ENCODE measurements at places on chromosomes 1 and 21.

DNA sequence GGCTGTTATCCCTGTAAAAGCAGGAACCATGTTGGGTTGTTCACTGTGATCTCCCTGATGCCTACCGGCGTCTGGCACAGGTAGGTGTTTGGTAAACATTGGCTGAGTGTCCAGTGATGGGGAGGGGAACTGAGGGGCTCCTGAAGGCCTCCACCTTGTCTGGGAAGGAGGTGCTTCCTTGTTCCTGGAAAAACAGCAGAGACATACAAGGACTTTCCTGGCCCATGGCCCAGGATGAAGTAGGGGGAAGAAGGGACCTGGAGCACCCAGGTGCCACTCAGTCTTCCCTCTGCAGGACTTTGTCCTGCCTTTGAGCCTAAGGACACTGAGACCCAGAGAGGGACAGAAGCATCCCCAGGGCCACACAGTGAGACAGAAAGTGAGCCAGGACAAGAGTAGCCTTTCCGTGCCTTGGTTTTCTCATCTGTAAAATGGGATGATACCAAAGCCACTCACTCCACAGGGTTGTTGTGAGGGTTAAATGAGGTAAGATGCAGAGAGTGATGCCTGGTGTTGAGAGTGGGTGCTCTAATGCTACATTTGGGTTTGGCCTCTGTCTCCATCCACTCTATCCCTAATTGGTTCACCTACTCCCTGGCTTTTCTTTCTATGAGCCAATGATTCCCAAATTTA is 6.1 kb upstream of the HEYL start:
- DNase-seq: no peak

GRCh38 chr1:227299688-227300087 is 18.6 kb downstream of the CDC42BPA start:
- no peak for DNase-seq

- DNase-seq: no peak
Measured at GRCh38 chr1:109025694-109026093, 16.2 kb downstream of the WDR47 start.

DNA sequence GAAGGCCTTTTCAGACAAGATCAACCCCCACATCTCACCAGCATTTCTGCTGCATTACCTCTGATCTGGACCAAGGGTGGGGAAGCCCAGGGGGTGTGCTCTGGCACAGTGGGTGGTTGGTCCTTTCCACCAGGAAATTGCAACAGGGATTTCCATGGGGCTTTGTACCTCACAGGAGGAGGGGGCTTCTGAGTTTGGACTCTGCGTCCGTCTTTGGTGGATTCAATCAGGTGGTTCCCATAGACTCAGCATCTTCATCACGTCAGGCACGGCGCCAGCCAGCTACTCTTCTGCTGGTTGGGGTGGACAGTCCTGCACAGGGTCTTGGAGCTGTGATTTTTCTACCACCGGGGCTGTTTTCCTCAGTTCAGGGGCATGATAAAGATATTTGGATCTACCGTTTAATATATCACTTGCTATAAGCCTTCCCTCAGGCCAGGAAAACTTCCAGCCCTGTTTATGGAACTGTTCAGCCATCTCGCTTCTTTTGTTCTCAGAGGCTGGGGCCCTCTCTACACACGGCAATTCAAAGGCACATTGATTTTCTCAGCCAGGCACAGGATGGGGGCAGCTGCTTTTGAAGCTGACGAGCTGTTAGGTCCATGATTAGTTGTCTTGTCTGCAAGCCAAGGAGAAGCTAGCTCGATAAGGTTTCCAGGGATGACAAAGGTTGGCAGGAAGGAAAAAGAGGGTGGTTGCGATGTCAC is 467.3 kb downstream of the CAMTA1 start:
- peak; percentile 61 for DNase-seq

DNA sequence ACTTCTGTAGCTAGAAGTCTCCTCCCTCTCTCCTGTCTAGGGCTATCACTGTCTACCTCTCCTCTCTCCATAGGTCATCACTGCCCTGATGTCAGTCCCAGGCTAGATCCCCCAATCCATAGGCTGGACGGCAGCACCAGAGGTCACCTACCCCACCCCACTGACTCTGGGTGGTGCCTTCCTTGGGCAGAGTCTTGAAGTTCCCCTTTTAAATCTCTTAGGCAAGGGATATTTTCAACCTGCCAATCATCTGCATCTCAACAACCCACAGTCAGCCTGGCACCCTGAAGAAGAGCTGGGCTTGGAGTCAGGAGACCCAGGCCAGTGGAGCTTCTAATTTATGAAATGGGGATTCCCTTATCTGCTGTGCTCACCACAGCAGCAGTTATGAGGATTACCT is 13.2 kb downstream of the MYBPH start:
- DNase-seq: no peak

DNA sequence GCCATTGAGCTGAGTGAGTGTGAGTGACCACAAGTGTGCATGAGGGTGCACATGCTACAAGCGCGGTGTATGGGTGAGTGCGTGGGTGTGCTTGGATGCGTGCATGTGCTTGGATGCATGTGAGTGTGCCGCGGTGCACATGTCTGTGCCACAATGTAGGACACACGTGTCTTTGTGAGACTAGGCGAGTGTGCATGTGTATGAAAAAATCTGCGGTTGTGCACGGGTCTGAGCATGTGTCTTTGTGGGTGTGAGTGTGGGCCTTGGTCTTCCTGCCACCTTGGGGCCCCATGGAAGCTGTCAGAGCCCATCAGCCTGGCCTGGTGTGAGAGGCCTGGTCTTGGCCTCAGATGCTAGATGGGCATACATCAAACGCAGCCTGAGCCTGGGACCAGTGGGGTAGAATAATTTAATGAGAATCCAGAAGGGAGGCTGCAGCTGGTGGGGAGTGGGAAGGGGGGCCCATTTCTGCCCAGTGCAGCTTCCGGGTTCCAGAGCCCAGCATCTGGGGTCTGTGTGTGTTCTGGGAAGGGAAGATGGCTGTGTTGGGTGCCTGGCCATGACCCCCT is 103.9 kb upstream of the SLC2A1 start:
- DNase-seq: no peak

DNA sequence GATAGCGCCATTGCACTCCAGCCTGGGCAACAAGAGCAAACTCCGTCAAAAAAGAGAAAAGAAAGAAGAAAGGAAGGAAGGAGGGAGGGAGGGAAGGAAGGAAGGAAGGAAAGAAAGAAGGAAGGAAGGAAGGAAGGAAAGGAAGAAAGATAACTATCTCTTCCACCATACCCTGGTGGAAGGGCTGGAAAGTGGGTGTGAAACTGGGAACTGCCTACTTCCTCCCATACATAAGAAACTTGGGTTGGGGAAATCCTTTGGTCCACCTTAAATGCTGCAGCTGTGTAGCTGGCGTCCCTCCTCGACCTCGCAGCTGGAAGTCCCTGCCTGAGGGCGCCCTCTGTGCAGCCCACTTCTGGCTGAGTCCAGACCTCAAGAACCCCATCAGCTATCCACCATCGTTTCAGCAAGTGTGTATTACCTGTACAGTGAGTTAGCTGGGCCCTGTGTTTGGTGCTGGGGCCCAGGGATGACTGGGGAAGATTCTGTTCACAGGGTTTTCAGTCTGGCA is 4.6 kb upstream of the FAM167B start:
- DNase-seq: no peak

- no peak for DNase-seq
Measured at GRCh38 chr1:155326020-155326526, 5.4 kb downstream of the RUSC1 start.

- DNase-seq: no peak
Measured at GRCh38 chr21:38402291-38402690, 96.0 kb downstream of the ERG start.

- no peak for DNase-seq
Measured at GRCh38 chr1:93814795-93815340, 64.1 kb downstream of the DNTTIP2 start.

GRCh38 chr1:116345843-116346242 is 27.2 kb upstream of the ATP1A1 start:
- no peak for DNase-seq

- no peak for DNase-seq
Measured at GRCh38 chr1:202697038-202697437, 13.2 kb downstream of the SYT2 start.

GRCh38 chr1:18232052-18232451 is 124.5 kb downstream of the IGSF21 start:
- DNase-seq: no peak

- no peak for DNase-seq
Measured at GRCh38 chr1:154548028-154548427, 10.4 kb downstream of the UBE2Q1 start.

DNA sequence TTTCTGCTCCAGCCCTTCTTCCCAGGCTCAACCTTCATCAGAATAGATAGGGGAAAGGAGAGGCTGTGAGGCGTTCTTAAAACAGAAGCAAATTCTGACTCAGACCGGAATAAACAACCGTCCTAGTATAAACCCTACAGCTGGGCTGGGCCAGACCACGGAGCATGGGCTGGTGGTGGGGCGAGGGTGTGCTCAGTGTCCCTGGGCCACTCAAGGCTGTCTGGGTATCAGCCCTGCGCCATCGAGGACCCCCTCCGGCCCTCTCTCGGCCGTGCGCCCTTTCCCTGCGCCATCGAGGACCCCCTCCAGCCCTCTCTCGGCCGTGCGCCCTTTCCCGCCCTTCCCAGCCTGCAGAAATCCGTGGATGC is 36.0 kb downstream of the CAPN2 start:
- DNase-seq: no peak

DNA sequence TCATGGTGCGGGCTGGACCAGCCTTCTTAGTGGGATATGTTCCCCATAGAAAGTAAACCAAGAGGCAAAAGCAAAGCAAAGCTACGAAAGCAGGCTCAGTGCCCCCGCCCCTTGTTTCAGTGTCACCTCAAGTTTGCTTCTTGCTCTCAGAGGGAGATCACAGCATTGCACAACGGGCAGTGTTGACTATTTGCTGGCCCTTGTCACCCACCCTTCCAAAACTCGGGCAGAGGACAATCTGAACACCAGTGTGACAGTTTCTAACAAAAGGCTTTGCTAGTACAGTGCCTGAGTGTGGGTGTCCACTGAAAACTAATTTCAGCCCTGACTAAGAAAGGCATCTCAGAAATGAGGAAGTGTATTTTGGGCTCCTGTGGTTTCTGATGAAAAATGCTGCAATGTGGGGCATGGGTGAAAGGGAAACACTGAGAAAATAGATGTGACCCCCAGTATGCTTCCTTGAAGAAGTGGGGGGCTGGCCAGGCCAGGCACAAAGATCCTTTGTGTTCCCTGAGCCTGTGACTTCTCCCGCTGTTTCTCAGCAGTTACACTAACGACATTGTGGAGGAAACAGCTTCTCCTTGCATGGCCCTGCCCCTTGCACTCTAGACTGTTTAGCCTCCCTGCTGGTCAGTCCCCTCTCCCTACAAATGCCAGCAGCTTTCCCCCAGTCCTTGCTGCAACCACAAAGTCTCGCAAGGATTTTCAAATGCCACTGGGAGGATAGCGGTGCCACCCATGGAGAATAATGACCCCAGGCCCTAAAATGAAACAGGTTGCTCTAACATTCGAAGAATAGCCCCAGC is 33.3 kb upstream of the KCNE1 start:
- DNase-seq: no peak

GRCh38 chr1:117017648-117018047 is 16.1 kb downstream of the CD101 start:
- DNase-seq: no peak

GRCh38 chr1:192852001-192852947 is 43.4 kb downstream of the RGS2 start:
- DNase-seq: no peak

DNA sequence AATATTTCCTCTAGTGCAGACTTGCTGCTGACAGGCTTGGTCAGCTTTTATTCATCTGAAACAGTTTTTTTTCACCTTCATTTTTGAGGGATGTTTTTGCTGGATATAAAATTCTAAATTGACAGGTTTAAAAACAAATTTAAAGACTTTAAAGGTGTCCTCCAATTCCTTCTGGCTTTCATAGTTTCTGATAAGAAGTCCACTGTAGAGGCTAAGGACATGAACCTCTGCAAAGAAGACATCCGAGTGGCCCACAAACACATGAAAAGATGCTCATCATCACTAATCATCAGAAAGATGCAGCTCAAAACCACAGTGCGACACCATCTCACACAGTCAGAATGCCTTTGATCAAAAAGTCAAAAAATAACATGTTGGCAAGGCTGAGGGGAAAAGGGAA is 42.0 kb upstream of the DYRK1A start:
- DNase-seq: no peak

GRCh38 chr1:32894019-32894600 is 7.1 kb downstream of the TMEM54 start:
- DNase-seq: no peak

GRCh38 chr1:193705554-193705981 is 519.2 kb upstream of the B3GALT2 start:
- no peak for DNase-seq

DNA sequence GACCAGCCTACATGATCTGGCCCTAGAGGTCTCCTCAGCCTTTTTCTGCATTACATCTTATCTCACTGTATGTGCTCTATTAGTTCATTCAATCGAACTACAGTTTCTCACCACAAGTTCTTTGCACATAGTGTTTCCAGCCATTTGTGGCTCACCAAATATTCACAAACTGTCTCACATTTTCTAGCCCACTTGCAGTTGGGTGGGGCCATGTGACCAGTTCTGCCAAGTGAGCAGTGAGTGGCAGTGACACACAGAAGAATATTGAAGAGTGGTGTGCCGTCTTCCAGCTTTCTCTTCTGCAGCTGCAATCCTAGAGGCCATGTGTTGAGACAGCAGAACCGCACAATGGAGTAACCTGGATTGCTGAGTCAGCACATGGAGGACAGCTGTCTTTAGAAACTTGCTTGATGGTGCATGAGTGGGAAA is 103.2 kb upstream of the ZNF644 start:
- DNase-seq: no peak

GRCh38 chr1:168110896-168111545 is 25.7 kb downstream of the GPR161 start:
- no peak for DNase-seq

- no peak for DNase-seq
Measured at GRCh38 chr1:208288495-208288894, 44.3 kb upstream of the PLXNA2 start.

DNA sequence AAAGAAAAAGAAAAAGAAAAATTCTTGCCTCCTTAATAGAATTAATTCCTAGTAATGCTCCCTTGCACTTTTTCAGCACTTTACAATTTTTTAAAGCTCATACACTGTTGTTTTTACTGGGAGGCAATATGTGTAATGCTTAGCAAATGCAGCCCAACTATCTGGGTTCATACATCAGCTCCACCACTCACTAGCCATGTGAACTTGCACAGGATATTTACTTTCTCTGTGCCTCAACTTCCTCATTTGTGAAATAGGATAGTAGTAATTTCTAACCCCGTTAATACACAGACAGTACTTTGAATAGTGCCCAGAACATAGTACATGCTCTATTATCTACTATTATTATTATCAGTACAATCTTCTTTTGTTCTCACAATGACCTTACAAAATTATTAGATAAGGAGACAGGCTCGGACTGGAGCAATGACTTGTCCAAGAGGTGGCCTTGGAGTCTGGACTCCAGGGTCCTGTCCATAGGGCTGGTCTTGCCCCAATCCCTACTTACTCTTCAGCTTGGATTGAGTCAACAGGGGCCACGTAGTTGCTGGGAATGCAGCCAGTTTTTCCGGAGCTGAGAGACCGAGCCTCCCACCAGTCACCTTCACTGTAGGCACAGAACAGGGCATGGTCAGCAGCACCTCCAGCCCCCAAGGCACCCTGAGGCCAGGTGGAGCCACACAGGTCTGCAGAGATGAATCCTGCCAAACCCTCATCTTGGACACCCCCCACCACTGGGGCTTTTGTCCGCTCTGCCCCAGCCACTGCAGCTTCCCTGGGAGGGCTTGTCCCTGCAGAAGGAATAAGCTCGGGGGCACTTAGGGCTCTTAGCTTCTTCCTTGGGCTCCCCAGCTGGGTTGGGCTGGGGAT is 13.7 kb downstream of the FGR start:
- no peak for DNase-seq

All from vagina (tissue), 2 donors.